Activated CD8-positive, alpha-beta memory T cell treated with anti-CD3 and anti-CD28 coated beads, Interleukin-2, amount 10 ng/mL, durations not matched to agents 7 days and 5 days (primary cell): ENCODE measurements at places on chromosomes 11 and 22. TPM values are rescaled to one million over a fixed set of nuclear protein-coding genes. Genes with fewer than 3 reads are reported as not detected.
A peak's percentile ranks its signal among the peaks of the same experiment; 100 is the strongest.

Gene ALDH3B1
- not detected for total RNA-seq

Gene LRRC51
- 9.2 TPM for total RNA-seq

Gene ATL3
- 31.9 TPM for total RNA-seq

Gene NEFH
- total RNA-seq: 9.0 TPM

Gene PIWIL4
- 0.79 TPM for total RNA-seq

Gene OR52N4
- total RNA-seq: 0.23 TPM

Gene TPST2
- total RNA-seq: 61.6 TPM

Gene MS4A6E
- total RNA-seq: not detected

Gene CCDC73
- total RNA-seq: not detected

Gene TMEM121B
- total RNA-seq: not detected

Gene GPHA2
- total RNA-seq: not detected

Gene OR51B2
- total RNA-seq: not detected

Gene GLYAT
- total RNA-seq: not detected

DNA sequence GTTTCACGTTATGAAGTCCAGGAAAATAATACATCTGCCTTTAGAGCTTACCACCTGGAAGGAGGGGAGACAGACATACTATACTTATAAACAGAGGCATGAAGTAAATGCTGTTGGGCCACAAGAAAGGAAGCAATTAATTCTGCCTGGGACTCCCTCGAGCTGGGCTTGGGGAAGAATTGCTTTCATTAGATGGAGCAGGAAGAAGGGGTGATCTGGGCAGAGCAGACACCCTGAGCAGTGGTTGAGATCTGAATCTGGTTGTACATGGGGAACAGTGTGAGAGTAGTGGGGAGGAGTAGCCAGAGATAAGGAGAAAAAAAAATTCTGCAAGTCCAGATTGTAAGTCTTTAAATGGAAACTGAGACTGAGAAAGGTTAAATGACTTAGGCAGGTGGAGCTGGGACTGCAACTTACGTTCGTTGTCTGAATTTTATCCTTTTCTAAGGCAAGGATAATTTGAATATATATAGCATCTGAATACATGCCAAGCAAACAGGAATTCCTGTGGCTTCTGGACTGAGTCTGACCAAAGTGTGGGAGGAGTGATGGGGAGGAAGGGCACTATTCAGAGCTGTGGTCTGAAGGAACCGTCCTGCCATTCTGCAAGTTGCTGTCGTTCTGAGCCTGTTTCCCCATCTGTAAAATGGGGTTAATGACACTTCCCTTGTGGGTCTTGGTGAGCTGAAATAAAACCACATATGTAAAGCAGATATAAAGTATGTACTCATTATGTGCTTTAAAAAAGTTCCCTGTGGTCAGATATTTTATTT, 7.9 kb downstream of the NCAM1 start:
- H3K4me3 ChIP-seq: no peak overlapping the region
- peaks cover 8% of the 10 kb centered on the region for H3K4me1 ChIP-seq
- no peaks in the 10 kb centered on the region for H3K36me3 ChIP-seq
- no peak for DNase-seq
- H3K27ac ChIP-seq: no peak overlapping the region
- peaks cover 45% of the 10 kb centered on the region for H3K27me3 ChIP-seq

GRCh38 chr11:10066441-10066840, 227.6 kb downstream of the SBF2 start:
- no peak for DNase-seq
- H3K36me3 ChIP-seq: no peaks in the 10 kb centered on the region
- H3K27ac ChIP-seq: no peak overlapping the region
- H3K4me3 ChIP-seq: no peak overlapping the region

GRCh38 chr11:71282581-71283351, 30.4 kb upstream of the SHANK2 start:
- H3K4me1 ChIP-seq: no peaks in the 10 kb centered on the region
- H3K4me3 ChIP-seq: no peak overlapping the region
- H3K27ac ChIP-seq: no peak overlapping the region
- no peak for DNase-seq
- H3K27me3 ChIP-seq: no peaks in the 10 kb centered on the region

DNA sequence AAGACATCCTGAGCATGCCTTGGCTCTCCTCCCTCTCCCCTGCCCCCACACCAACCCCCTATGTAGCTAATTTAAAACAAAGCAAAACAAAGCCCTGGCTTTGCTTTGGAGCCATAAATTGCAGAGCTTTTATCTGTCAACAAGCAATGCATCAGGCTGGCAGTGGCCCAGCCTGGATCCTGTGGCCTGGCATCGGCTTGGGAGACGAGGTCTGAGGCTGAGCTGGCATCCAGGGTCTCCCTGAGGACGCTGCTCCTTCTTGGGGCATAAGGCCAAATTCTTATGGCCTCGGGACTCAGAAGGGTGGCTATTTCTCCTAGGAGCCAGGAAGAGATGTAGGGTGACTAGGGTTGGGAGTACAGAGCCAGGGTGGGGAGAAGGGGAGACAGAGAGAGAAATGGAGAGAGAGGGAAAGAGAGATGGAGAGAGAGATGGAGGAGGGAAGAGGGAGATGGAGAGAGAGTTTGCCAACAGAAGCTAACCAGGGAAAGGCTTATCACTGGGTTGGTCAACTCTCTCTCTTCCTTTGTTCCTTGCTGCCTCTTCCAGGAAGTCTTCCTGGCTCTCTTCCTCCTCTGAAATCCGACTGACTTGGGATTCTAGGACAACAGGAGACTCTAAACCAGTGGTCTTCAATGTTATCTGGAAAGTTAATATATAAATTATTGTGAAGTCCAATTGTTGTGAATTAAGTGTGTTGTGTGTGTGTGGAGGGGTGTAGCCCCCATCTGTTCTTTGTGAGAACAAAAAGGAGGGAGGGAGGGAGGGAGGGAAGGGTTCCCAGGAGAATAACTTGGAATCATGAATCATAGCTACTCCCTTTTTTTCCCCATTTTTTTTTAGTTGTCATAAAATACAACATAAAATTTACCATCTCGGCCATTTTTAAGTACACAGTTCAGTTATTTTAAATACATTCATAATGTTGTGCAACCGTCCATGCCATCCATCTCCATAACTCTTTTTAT, 29.1 kb downstream of the TSPAN18 start:
- H3K36me3 ChIP-seq: no peaks in the 10 kb centered on the region
- no peaks in the 10 kb centered on the region for H3K4me1 ChIP-seq
- H3K27ac ChIP-seq: no peak overlapping the region
- DNase-seq: no peak

GRCh38 chr11:121464352-121464946, 11.7 kb upstream of the SORL1-AS1 start:
- peaks cover 87% of the 10 kb centered on the region for H3K4me1 ChIP-seq
- H3K27me3 ChIP-seq: no peaks in the 10 kb centered on the region
- H3K4me3 ChIP-seq: peak overlapping the region; percentile 27
- peak; percentile 88 for DNase-seq

DNA sequence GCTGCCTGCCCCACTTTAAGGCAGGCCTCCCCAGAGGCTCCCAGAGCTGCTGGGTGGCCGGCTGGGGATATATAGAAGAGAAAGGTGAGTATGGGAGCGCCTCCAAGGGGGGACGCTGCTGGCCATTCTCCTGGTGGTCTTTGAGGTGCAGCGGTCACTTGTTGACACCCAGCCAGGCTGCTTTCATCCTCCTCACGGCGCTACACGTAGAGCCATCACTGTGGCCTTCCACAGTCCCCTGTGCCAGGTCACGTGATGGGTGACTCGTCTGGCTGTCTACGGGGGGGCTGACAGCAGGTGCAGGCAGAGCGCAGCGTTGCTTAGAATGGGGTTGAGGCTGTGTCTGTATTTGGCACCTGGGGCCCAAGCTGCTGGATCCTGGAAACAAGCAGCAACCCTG, 1.9 kb downstream of the ACR start:
- no peak overlapping the region for H3K27ac ChIP-seq
- peaks cover 7% of the 10 kb centered on the region for H3K27me3 ChIP-seq
- H3K4me1 ChIP-seq: no peaks in the 10 kb centered on the region
- H3K4me3 ChIP-seq: no peak overlapping the region
- DNase-seq: peak; percentile 26
- H3K36me3 ChIP-seq: no peaks in the 10 kb centered on the region

GRCh38 chr11:32829680-32830412, at the start of gene PRRG4:
Gene PRRG4 (plus strand): TSS chr11:32829927. CDS start chr11:32830530, 603 bp downstream.
- peak; percentile 66 for DNase-seq
- H3K4me3 ChIP-seq: peak within 1 kb of the TSS; percentile 86
- H3K27me3 ChIP-seq: peaks cover 28% of the 10 kb centered on the region
- peaks cover 14% of the 10 kb centered on the region for H3K4me1 ChIP-seq
- no peaks in the 10 kb centered on the region for H3K36me3 ChIP-seq

GRCh38 chr22:38718414-38718813, 12.7 kb downstream of the GTPBP1 start:
- H3K27me3 ChIP-seq: no peaks in the 10 kb centered on the region
- no peak overlapping the region for H3K27ac ChIP-seq
- no peak overlapping the region for H3K4me3 ChIP-seq
- H3K4me1 ChIP-seq: peaks cover 13% of the 10 kb centered on the region
- peaks cover 47% of the 10 kb centered on the region for H3K36me3 ChIP-seq
- no peak for DNase-seq

DNA sequence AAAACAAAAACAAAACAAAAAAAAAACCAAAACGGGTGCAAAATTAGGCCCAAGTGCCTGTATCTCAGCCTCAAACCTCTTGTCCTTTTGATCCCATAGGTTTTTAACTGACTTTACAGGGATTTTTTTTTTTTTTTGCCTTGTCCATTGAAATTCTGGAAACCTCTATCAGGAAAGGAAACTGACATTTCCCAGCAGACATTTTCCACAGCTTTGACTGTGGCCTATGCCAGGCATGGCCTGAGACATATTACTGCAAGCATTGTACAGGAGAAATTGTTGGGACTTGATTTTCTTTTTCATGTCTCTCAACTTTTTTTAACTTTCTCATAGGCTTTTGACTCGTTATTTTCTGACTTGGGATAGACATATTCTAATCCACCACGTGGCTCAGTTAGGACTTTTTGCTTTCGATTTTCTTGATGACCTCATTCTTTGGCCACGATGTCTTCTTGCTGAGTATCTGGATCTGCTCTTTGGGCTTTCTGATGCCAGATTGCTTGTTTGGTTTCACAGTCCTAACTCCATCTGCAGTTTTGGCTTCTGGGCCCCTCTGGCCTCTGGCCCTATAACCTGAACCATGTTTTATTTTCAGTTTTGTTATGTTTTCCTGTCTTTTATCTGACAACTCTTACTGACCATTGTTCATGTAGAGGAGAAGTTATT, 336.1 kb upstream of the C11orf87 start:
- no peak for DNase-seq
- H3K27me3 ChIP-seq: no peaks in the 10 kb centered on the region
- H3K27ac ChIP-seq: no peak overlapping the region
- H3K36me3 ChIP-seq: no peaks in the 10 kb centered on the region
- H3K4me1 ChIP-seq: no peaks in the 10 kb centered on the region

- H3K27ac ChIP-seq: no peak overlapping the region
- no peak overlapping the region for H3K4me3 ChIP-seq
- H3K27me3 ChIP-seq: no peaks in the 10 kb centered on the region
- peaks cover 50% of the 10 kb centered on the region for H3K36me3 ChIP-seq
These were observed 25.7 kb downstream of the USP28 start for GRCh38 chr11:113849713-113850112.

- no peaks in the 10 kb centered on the region for H3K27me3 ChIP-seq
- H3K36me3 ChIP-seq: peaks cover 93% of the 10 kb centered on the region
- DNase-seq: no peak
- H3K27ac ChIP-seq: no peak overlapping the region
- no peak overlapping the region for H3K4me3 ChIP-seq
These were observed 77.9 kb downstream of the XRRA1 start for GRCh38 chr11:74871037-74871436.

DNA sequence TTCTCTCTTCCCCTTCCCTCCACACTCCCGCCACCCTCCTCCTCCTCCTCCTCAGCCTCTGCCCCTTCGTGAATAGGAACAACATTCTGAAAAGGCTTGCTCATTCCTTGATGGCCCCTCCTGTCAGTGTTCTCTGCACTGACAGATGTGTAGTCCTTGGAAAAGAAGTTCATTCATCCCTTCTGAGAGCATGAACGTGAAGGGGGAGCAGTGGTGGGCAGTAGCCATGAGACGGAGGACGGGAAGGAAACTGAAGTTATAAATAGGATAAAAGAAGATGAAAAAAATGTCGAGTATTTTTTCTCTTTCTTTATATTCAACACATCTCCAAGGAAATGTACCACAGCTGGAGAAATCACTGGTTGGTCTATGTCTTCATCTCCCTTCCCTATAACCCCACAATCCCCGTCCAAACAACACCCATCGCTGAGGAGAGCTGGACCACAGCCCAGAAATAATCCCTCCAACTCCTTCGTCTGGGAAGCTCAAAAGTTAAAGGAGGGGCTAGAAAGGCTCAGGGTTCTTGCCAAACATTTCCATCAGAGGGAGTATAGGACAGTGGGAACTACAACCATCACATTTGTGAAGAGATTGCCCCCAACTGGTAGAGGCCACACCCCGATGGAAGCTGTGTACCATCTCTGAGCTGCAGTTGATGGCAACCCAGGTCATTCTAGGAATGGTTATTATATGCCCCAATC, 33.5 kb downstream of the ETS1 start:
- DNase-seq: no peak
- H3K4me3 ChIP-seq: no peak overlapping the region
- peak overlapping the region; percentile 87 for H3K27ac ChIP-seq
- peaks cover 3% of the 10 kb centered on the region for H3K36me3 ChIP-seq
- H3K27me3 ChIP-seq: no peaks in the 10 kb centered on the region
- H3K4me1 ChIP-seq: peaks cover 58% of the 10 kb centered on the region

- no peaks in the 10 kb centered on the region for H3K36me3 ChIP-seq
- no peak for DNase-seq
These were observed 193.3 kb downstream of the TRPC6 start for GRCh38 chr11:101390539-101390938.

- no peaks in the 10 kb centered on the region for H3K27me3 ChIP-seq
- DNase-seq: no peak
These were observed 14.2 kb upstream of the TECTA start for GRCh38 chr11:121086866-121087265.

GRCh38 chr11:48013269-48013901, 33.0 kb downstream of the PTPRJ start:
- peaks cover 20% of the 10 kb centered on the region for H3K36me3 ChIP-seq
- H3K27ac ChIP-seq: peak overlapping the region; percentile 98
- DNase-seq: peak; percentile 84
- peaks cover 90% of the 10 kb centered on the region for H3K4me1 ChIP-seq
- no peaks in the 10 kb centered on the region for H3K27me3 ChIP-seq
- H3K4me3 ChIP-seq: peak overlapping the region; percentile 49

- peaks cover 49% of the 10 kb centered on the region for H3K27me3 ChIP-seq
- no peak overlapping the region for H3K27ac ChIP-seq
- no peak overlapping the region for H3K4me3 ChIP-seq
- no peaks in the 10 kb centered on the region for H3K4me1 ChIP-seq
These were observed 21.4 kb upstream of the RCN1 start for GRCh38 chr11:32069361-32070058.

DNA sequence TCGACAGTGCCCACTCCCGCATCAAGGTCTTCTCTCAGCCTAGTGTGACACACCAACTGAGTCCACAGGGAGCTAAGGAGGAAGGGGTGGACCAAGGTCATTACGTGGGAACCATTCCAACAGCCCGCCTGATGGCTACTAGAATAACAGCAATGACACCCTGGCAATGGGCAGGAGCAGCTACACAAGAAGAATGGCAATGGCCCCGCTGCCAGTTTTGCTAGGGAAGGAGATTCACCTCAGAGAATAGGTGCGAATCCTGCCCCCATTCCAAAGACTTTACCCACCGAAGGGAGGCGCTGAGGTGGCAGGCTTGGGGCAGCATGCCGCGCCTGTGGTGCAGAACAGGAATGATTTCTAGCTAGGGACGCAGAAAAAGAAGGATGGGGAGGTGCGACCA, 9.1 kb downstream of the WT1 start:
- DNase-seq: no peak
- peaks cover 7% of the 10 kb centered on the region for H3K4me1 ChIP-seq
- H3K36me3 ChIP-seq: no peaks in the 10 kb centered on the region
- peaks cover 93% of the 10 kb centered on the region for H3K27me3 ChIP-seq
- no peak overlapping the region for H3K27ac ChIP-seq

GRCh38 chr22:46007003-46007847, 30.3 kb upstream of the WNT7B start:
- no peak for DNase-seq
- H3K27ac ChIP-seq: no peak overlapping the region
- H3K4me1 ChIP-seq: peaks cover 17% of the 10 kb centered on the region
- no peak overlapping the region for H3K4me3 ChIP-seq
- H3K27me3 ChIP-seq: no peaks in the 10 kb centered on the region
